ENCODE measurements at places on chromosomes 3 and 15.

DNA sequence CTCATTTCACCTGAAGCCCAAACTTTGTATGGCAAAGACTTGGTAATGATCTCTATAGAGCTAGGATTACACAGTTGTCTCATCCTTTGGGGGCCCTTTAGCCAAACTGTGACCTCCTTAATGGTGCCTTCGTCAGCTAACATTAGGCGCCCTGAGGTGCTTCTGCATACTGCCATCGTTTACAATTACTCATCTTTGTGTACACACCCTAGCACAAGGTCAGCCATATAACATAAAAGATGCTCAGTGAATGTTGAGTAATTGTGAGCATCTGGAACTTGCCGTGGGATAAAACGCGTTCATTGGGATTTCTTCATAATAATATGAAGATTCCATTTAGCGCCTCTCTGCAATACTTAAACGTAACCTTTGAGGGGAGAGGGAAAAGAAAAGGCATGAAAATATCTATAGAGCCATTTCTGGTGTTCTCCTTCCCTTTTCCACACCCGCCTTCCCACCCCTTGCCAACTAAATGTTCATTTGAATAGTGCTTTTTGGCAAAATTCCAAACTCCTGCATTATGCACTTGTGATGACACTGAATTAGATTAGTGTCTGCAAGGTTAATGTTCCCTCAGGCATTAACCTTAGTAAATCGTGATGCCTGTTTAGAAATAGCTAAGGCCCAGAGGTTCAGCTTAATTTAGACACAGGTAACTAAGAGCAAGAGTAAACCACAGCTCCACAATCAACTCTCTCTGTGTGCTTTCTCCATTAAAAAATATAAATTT is 990 bp upstream of the ZNF148 start:
- DNase-seq = no peak

DNA sequence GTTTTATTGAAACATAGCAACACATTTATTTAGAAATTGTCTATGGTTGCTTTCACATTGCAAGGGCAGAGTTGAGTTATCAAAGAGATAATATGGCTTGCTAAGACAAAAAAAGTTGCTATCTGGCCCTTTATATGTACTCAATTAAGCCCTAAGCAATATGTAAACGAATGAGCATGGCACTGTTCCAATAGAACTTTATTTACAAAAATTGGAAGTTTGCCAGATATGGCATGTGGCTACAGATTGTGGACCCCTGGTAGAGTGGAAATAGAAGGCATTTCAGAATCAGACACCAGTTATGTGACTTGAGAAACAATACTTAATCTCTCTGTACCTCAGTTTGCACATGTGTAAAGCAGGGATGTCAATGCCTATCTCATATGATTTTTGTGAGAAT is 515.6 kb upstream of the SGO1 start:
- no peak for DNase-seq

DNA sequence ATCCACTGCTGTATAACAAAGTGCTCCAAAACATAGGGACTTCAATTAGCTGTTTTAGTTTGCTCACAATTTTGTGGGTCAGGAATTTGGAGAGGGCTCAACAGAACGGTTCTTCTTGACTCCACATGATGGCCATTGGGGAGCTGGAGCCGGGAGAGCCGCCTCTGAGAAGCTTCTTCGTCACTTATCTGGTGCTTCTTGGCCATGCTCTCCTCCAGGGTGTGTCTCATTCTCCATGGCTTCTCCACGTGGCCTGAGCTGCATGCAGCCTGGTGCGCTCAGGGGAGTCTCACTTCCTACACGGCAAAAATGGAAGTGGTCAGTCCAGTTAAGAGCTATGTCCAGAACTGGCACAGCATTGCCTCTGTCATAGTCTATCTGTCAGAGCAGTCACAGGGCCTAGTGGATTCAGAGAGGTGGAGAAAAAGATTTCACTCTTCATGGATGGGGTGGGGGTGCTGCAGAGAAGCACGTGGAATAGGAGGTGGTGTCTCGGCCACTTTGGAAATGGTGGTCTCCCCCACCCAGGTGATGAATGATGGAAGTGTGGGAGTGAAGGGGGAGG is 26.3 kb upstream of the PRR23E start:
- no peak for DNase-seq

DNA sequence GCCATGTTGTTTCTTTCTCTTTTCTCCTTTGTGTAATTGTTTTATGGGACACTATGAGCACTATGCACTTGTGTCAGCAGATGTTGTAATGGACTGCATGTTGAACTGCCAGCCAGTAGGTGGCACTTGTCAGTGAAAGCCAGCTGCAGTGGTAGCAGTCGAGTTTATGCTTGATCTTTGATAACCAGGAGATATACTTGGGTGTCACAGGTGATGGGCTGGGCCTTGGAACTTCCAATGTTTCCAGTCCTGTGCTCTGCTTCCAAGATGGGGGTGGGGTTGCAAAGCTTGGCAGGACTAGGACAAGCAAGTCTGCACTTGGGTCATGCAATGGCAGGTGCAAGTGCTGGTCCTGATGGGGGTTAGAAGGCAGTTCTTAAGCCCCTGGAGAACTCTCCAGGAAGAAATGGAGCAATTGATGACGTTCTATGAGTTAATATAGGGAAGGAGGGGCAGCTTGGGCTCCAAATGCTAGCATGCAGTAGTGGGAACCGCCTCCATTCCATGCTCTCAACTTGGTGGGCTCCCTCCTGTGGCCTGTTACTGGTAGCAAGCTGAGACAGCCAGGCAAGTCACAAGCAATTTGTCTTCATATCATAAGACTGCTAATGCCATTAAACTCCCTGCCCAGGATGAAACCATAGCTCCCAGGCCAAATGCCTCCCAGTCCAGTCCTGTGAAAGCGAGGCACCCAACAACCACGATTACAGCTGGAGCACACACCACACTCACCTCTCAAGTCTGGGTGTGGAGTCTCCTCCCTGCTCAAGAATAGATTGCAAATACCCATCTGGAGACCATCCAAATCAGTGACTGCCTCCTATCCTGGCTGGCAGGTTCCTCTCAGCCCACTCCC is 287.2 kb downstream of the CGGBP1 start:
- no peak for DNase-seq

- no peak for DNase-seq
Observed at GRCh38 chr15:44598892-44599291, 61.9 kb downstream of the EIF3J start.

- no peak for DNase-seq
Observed at GRCh38 chr3:46269556-46269955, 27.3 kb downstream of the CCR3 start.

- DNase-seq = no peak
Observed at GRCh38 chr15:45021348-45021747, 1.6 kb upstream of the SORD start.

DNA sequence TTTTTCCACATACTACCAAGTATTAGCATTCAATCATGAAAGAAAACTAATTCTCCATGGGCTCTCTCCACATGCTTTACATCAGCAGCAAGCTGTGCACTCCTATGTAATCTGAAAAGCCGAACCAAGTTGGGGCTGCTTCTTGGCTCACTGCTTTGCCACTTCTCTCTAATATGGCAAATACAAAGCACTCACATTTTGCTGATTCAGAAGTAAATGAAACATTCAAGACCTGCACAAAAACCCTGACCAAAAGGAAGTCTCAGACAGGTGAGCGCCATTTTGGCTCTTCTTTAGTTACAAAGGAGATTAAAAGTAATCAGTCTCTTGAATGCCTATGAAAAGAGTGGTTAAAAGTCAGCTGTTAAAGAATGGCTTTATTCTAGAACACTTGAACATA is 915.2 kb downstream of the FHIT start:
- DNase-seq = no peak

GRCh38 chr3:138140940-138141339 is 8.8 kb upstream of the A4GNT start:
- no peak for DNase-seq

- no peak for DNase-seq
Observed at GRCh38 chr3:105836533-105836932, 32.3 kb downstream of the CBLB start.

DNA sequence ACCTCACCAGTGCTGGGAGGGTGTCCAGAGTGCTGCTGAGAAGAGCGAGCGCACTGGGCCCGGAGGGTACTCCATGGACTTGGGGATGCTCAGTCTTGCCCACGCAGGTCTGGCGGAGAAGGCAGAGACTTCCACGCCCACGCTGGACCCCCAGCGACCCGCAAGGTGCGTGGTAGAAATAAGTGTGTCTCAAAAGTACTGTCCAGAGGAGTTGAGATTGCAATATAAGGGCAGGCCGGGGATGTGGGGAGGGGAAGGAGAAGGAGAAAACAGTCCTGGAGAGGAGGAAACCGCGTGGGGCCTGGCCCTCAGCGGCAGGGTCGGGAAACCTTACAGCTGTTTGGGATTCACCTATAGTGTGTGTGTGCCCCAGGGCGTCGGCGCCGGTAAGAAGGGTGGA is 38.9 kb downstream of the NR2F2 start:
- DNase-seq = no peak

DNA sequence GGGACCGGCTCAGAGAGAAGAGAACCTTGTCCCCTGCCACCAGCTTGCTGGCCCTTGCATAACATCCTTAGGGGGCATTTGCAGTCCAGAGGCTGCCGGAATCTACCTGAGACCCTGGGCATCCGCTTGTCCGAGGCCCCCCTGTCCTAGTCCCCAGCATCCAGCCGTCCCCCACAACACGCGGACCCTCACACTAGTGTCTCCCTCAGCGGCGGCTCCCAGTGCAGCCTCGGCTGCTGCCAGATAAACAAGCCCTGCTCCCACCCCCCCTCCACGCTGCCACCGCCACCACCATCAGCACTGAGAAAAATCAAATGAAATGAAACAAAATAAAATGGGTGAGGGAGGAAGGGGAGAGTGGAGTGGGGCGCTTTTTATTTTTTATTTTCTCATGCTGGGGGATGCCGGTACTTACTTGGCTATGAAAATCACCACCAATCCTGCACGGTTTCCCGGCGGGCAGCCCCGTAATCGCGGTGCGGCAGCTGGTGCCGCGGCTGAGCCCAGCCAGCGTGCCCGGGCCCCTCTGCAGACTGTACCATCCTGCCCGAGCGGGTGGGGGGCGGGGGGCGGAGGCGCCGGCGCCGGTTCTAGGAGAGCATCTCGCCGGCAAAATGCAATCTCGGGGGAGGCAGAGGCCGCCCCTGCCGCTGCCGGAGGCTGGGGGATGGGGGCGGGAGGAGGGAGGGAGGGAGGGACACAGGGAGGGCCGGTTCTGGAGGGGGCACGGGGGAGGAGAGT is at the start of gene ATP2B2:
ATP2B2 (minus strand) TSS at position 537 of the 741 bp plus-strand sequence. CDS start 56,043 bp downstream, outside the sequence.
- no peak for DNase-seq

GRCh38 chr3:3089017-3089416 is 21.2 kb downstream of the IL5RA start:
- no peak for DNase-seq

- no peak for DNase-seq
Observed at GRCh38 chr3:130820976-130821375, 72.9 kb upstream of the ATP2C1 start.

DNA sequence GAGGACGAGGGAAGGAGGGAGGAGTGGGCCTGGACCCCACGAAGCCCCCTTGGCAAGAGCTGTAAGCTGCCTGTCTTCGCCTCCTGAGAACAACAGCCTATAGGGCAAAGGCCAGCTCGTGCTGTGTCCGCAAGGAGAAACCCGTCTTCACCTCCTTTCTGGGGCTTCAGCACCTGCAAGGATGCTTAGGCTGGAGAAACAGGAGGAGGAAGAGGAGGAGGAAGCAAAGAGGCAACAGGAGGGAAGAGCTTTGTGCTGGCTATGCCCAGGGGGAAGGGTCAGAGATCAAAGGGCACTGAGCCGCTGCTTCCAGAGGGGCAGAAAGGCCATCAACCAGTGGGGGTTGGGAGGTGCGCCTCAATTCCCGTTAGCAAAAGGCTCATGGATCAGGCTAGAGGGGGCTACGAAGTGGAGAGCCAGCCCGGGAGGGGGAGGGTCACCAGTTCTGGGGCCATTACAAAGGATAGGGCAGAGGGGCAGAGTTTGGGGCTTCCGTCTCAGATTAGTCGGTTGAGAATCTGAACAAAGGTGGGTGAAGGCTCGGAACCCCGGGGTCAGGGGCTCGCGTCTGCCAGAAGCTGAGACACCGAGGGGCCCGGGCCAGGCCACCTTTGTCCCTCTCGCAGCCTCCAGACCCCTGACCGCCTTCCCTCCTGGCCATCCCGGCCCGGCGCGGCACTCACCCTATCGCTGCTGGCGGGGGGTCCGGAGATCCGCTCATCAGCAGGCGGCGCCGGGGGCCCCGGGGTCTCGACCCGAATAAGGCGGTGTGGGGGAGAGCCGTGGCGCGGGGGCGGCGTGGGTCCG is 792 bp downstream of the SHF start:
- DNase-seq = no peak

- no peak for DNase-seq
Observed at GRCh38 chr3:52857133-52857532, 22.3 kb upstream of the MUSTN1 start.

- no peak for DNase-seq
Observed at GRCh38 chr3:71468311-71469137, 115.0 kb downstream of the FOXP1 start.

DNA sequence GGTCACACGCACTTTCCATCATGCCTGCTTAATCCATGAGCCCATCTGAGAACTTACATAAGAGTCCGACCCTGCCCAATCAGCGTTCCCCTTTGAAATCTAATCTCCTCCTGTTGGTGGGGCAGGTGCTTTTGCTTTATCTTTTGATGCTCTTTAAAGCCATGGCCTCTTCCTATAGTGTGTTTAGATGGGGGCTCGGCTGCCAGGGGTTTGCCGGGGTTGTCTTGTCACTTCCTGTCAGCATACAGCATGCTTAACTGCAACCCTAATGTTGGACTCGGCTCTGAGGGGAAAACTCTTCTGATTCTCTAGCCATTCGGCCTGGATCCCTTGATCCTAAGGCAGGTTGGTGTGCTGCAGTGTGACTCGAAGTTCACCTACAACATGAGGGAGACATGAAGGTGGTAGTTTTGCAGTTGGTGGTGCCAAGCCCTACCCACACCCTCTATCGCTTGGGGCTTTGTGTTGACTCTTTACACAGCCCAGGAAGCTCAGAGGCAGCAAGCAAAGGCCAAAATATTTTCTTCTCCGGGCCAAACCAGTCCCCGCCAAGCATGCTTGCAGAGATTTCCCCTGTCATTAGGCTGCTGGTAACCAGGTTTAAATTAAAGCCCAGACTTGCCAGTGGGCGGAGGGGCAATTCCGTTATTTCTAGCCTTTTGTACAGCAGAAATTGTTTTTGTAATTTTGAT is 218.7 kb downstream of the FEZF2 start:
- no peak for DNase-seq

DNA sequence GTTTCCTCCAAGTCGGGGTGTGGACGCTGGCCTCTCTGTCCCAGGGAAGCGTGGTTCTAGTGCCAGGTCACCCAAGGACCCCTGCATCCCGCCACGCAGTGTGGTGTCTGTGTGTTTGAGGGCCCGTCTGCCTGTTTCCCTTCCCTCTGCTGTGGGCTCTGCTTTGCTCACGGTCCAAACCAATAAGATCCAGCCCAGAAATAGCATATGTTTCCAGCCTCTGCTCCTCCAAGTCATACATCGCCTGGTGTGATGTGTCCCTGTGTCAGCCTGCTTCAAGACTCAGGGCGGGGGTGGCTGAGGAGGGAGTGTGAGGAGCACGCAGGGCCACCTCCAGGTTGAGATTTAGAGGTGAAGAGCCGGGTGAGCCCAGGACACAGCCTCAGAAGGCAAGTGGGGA is 21.9 kb upstream of the RPL29 start:
- DNase-seq = no peak

GRCh38 chr3:10599444-10599843 is 94.1 kb upstream of the ATP2B2 start:
- DNase-seq = no peak

- DNase-seq = no peak
Observed at GRCh38 chr15:85623315-85624049, 171.2 kb downstream of the KLHL25 start.

GRCh38 chr15:39244776-39245175 is 336.1 kb upstream of the THBS1 start:
- no peak for DNase-seq

- DNase-seq = no peak
Observed at GRCh38 chr3:174949523-174949922, 90.4 kb downstream of the NAALADL2 start.

All from C1 segment of cervical spinal cord (tissue), 14 donors.